Stimulated activated CD8-positive, alpha-beta memory T cell treated with anti-CD3 and anti-CD28 coated beads, Interleukin-15, amount 100 ng/mL, for 1 hour (primary cell): ENCODE measurements at places on chromosomes 13 and 19.

DNA sequence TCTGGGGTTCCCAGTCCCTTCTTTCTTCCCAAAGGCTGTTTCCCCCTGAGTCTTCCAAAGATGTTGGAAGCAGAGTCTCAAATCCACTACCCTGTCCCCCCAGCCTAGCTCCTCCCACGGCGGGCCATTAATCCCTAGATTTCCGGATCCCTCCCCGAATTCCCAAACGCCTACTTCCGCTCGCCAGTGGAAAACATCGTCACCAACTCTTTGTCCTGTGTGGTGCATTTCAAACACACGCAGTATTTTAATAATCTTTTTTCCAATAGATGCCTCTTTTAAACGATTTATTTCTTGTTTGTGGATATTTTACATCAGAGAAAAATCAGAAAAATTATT, 610 bp downstream of the ZNF791 start:
- DNase-seq = no peak

DNA sequence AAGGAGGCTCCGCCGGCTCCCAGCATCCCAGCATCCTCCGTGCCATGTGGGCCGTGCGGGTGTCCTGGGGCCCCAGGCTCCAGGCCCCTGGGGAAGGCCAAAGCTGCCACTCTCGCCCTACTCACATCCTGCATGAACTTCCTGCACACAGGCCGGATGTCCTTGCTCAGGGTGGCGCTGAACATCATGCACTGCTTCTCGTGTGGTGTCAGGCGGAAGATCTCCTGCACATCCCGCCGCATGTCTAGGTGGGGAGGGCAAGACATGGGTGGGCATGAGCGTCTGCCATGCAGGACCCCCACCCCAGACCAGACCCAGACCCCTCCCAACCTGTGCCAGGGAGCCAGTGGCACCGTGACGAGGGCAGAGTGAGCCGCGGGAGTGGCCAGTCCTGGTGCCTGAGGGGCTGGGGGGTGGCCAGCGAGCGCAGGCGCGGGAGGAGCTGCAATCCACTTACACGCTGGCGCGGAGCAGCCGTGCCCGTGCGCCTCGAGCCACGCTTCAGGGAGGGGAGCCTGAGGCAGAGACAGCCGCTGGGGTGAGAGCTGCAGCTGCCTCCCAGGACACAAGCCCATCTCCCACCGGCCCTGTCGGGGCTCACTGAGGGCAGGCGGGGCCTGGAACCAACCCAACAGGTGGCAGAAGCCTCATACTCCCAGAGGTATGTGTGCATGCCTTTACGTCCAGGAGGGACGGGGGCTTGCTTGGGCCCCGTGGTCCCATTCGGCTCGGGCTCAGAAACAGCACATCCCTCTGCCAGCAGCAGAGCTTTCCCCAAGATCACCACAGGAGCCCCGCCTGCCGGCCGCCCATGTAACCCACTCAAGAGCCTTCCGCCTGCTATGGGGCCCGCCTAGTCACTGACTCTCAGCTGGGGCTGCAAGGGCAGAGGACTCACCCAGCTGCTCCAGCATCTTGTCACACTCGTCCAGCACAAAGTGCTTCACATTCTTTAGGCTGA, 8.8 kb downstream of the DDX39A start:
- DNase-seq = no peak

- DNase-seq = no peak
Observed at GRCh38 chr13:45604892-45605291, 10.6 kb downstream of the ERICH6B start.

DNA sequence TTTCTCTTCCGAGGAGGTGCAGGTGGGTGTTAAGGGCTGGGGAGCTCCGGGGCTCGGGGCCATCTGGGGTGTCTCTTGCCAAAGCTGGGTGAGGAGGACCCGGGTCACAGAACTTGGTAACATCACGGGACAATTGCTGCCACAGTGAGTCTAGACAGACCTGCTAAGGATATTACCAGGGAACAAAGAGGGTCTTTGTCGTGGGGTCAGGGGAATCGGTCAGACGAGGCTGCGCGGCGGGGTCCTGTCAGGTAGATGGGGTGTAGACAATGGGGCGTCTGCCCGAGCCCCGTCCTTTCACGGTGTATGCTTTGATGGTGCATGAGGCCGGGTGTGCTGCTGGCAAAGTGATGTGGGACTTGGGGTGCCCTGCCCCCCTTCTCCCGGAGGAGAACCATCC, 7.8 kb downstream of the PGPEP1 start:
- no peak for DNase-seq

DNA sequence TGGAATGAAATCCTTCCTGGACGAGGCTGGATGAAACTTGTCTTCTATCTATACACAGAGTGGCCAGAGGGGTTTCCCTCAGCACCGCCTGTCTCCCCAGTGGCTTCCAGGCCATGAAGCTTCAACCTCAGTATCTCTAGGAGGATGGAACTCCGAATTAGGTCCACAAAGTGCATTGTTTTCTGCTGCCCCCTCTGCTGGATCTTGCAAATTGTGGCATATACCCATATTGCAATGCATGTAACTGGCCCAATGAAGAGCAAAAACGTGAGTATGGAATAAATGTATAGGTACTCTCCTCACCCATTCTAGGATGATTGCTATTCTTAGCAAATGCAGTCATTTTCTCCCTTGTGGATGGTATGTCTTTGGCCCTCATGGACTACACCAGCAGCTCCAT, 14.7 kb upstream of the LILRB4 start:
- DNase-seq = no peak

GRCh38 chr13:41955605-41956004, 5.3 kb downstream of the VWA8 start:
- no peak for DNase-seq

- DNase-seq = no peak
Observed at GRCh38 chr19:50906217-50906616, 5.0 kb downstream of the KLK4 start.

DNA sequence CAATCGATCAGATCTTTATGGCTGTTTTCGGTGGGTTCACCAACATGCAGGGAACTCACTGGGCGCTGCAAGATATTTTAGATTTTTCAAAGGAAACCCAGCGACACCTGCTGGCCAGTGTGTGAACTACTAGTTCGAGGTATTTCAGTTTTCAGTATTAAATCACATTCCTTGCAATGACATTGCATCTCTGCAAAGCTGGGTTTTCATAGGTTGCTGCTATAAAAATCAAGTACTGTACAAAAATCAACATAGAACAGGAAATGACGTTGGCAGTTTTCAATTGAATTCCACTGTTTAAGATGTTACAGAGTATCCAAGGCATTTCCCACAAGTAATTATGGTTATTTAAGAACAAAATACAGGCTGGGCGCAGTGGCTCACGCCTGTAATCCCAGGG, 17.6 kb downstream of the LIG1 start:
- peak; percentile 52 for DNase-seq

DNA sequence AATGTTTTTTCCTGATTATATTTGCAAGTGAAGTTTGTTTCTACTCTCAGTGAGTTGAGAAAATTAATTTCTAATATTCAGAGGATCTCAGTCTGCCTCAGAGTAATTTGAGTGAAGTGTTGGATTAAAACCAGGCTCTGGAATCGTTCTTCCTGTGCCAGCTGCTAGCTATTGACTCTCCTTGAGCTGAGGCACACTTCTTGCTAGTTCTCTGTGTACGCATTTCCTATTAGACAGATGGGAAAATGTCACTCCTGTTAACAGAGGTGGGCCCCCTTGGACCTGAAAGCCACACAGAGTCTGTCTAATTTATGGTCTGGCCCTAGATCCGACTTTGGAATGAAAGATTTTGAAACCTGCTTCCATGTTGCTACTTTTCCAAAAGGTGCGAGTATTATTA, 107.6 kb upstream of the RNF113B start:
- no peak for DNase-seq

DNA sequence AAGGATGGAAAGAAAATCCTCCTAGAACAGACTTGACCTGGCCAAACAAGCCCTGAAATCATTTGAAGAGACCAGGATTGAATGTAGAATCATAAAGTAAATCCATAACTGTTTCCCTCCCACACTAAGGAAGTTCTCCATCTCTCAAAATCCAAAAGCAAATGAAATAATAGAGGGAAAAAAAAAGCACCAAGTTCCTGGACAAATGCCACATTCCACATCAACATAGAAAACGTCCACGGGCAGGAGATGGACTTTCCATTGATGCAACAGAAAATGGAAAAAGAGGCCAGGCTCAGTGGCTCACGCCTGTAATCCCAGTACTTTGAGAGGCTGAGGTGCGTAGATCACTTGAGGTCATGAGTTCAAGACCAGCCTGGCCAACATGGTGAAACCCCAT, 56.2 kb downstream of the INSR start:
- no peak for DNase-seq

- DNase-seq = no peak
Observed at GRCh38 chr13:30915691-30916541, 9.8 kb downstream of the MEDAG start.

GRCh38 chr19:10998045-10998533, 37.3 kb downstream of the SMARCA4 start:
- no peak for DNase-seq

- DNase-seq = no peak
Observed at GRCh38 chr13:30774214-30774730, 38.9 kb downstream of the ALOX5AP start.

DNA sequence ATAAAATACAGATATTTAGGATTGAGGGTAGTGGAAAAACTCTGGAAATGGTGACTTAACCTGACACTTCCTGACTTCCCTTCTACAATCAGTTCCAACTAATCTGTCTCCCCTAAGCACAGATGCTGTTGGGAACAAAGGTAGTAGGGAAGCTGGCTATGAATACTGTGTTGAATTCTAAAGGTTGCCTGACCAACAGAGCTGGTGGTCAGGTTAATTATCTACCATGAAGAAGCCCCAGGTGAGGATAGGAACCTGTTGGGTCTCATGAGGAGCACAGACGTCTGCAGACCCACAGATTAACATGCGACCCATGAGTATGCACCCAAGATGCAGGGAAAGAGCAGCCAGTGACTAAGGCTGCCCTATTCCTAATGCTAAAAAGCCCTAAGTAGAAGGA, 172.3 kb downstream of the DIAPH3 start:
- no peak for DNase-seq

DNA sequence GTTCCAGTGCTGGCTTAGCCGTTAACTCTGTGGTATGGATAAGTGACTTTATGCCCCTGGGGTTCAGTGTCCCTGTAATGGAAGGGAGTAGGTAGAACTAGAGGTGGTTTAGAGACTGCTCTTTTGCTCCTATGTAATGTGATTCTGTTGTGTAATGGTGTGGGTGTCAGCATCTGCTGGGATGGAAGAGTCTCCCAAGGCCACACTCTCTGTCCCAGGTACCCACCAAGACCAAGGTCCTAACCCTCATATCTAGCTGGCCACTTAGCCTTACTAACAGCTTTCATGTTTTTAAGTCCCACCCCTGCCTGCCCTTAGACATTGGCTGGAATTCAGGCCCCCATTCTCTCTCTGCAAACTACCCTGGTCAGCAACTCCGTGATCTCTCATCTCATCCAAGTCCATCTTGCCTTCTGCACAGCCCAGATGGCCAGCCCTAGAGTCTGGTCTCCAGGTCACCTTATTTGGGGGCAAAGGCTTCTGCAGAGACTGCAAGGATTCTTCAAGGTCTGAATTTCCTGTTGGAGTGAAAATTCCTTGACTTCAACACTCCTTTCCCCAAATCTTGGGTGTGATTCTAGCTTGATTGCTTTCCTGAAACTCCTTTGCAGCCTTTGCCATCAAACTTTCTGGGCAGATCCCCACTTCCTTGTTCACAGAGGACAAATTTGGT, 48.4 kb downstream of the SERP2 start:
- DNase-seq = no peak

GRCh38 chr19:271856-272255, 19.3 kb downstream of the PLPP2 start:
- no peak for DNase-seq

DNA sequence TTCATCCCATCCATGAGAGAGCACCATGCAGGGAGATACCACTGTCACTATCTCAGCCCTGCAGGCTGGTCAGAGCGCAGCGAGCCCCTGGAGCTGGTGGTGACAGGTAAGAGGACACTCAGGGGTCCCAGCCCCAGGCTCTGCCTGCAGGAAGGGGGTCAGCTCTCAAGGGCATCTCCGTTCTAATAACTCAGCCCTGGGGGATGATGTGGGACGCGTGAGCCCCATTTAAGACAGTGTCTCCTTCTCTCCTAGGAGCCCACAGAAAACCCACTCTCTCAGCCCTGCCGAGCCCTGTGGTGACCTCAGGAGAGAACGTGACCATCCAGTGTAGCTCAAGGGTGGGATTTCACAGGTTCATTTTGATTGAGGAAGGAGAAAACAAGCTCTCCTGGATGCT, 15.5 kb upstream of the KIR3DL3 start:
- no peak for DNase-seq

DNA sequence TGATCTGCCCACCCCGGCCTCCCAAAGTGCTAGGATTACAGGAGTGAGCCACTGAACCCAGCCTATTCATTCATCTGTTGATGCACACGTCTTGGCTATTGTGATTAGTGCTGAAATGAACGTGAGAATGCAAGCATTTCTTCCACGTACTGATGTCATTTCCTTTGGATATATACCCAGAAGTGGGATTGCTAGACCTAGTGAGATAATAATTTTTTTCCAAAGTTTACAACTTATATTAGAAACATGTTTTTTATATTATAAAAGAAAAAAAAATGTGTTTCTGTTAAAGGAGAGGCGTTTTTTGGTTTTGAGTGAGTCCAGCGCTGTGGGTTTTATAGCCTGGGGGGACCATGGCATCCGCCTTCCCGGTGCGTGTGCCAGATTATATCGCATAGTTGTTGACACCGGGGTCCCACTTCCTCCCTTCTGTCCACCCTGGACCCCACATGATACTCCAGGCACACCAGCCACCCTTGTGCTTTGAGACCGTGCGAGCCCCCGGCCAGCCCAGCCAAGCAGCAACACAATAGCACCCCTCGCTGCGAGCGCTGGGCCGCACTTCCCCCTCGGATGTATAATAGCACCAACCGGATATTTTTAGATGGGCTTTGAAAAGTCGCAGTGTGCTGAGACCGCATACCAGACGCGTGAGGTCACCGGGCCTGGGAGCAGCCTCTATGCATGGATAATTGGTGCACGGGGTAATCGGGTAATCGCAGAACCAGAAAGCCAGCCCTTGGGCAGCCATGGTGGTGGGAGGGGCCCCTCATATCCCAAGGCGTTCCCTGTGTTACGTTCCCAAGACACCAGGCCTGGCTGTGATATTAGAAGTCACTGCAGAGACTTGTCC, 59.6 kb downstream of the MYO9B start:
- DNase-seq = no peak

- no peak for DNase-seq
Observed at GRCh38 chr19:5665781-5666513, 14.4 kb downstream of the MICOS13 start.

DNA sequence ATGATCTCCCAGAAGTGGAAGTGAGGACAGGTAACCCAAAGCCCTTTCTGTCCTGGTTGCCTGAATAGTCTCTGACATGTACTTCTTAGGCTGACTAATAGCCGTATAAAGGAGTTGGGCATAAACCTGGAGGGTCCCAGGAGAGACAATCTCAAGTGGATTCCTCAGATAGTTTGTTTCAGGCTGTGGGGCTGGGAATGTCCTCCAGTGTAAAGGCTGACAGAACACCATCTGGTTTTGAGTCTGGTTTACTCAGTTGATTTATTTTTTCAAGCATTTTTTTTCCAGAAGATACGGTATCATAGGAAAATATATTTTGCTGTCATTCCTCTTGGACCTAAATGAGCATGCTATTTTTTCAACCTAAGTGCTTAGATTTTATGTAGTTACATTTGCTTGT, 15.2 kb downstream of the HTR2A start:
- DNase-seq = no peak
